ENCODE measurements at places on chromosomes 5 and 9.

DNA sequence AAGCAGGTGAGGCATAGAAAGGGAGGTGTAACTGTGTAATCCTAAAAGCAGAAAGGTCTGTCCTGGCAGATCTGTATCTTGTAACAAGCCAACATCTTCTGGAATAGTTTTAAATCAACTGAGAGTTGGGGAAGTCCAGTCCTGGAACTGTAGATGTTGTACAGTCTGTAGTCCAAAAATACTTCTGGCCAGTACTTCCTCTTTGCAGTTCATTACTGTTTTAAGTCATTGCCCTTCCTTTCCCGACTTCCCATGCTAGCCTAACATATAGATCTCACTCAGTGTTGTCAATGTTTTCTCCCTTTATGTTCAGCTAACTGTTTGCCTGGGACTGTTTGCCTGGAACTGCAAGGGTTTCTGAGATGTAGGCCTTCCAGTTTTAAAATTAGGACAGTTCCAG, 168.5 kb upstream of the ISL1 start:
- H3K27ac ChIP-seq: no peak overlapping the region
- no peaks in the 10 kb centered on the region for H3K4me1 ChIP-seq
- no peaks in the 10 kb centered on the region for H3K36me3 ChIP-seq
- no peak overlapping the region for H3K4me3 ChIP-seq
- no peak for DNase-seq

DNA sequence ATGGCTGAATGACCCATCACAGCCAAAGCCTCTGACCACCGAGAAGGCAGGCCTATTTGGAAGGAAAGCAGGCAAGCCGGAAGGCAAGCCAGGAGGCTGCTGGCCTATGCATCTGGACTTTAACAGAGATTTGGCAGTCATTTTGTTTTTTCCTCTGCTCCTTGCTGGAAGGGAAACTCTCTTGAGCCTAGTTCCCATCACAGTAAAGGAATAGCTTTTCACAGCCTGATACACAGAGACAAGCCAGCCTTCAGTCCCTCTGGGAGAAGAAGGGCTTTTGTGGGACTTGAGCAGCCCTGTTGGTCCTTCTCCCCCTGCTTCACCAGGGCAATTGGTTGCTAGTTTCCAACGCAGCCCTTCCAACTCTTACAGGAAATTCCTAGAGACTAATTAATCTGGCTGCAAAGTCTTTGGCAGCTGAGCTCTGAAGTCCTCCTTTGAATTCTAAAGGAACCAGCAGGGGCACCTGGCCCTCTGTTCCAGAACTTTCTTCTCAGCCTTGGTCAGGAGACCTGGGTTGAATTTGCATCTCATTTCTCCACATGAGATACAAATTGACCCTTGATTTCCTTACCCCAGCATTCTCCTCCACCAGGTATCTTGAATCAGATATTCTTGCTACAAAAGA, 157.3 kb upstream of the EPB41L4A start:
- H3K4me1 ChIP-seq: no peaks in the 10 kb centered on the region
- no peak for DNase-seq
- no peak overlapping the region for H3K4me3 ChIP-seq
- no peak overlapping the region for H3K27ac ChIP-seq
- no peaks in the 10 kb centered on the region for H3K36me3 ChIP-seq

- DNase-seq: no peak
- no peaks in the 10 kb centered on the region for H3K36me3 ChIP-seq
- no peaks in the 10 kb centered on the region for H3K27me3 ChIP-seq
- H3K4me1 ChIP-seq: no peaks in the 10 kb centered on the region
- H3K27ac ChIP-seq: no peak overlapping the region
Observed at GRCh38 chr9:112262577-112262976, 70.8 kb downstream of the PTBP3 start.

DNA sequence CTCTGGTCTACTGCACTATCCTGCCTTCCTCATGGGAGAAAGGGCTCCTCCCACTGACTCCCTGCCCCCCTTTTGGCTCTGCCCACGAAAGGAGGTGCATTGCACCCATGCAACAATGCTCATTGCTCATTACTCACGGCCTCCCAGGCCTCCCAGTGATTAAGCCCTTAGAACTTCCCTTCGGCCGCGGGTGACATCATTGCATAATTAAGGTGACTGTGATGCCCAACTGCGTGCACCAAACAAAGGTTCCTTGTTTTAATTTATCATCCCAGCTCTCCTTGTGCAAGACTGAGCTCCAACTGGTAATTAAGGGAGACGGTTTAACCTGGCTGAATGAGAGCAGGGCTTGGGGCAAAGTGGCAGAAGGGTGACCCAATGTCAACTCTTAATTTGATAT, 180.4 kb downstream of the GAS1 start:
- H3K27me3 ChIP-seq: no peaks in the 10 kb centered on the region
- no peak overlapping the region for H3K4me3 ChIP-seq
- DNase-seq: no peak
- no peak overlapping the region for H3K27ac ChIP-seq

DNA sequence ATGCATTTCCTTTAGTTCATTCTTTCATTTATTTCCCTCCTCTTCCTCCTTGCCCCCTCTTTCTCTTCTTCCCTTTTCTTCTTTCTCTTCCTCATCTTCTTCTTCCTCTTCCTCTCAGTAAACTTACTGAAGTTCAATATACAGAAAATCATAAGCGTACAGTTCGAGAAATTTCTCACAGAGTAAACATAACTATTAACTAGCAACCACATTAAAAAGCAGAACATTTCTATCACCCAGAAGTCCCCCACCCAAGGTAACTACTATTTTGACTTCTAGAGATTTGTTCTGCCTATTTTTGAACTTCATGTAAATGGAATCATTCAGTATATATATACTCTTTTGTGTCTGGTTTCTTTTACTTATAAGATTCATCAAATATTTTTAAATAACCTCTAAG, 48.2 kb downstream of the TNFAIP8 start:
- H3K36me3 ChIP-seq: no peaks in the 10 kb centered on the region
- no peaks in the 10 kb centered on the region for H3K4me1 ChIP-seq
- no peaks in the 10 kb centered on the region for H3K27me3 ChIP-seq
- no peak overlapping the region for H3K27ac ChIP-seq

- H3K4me3 ChIP-seq: no peak overlapping the region
- no peaks in the 10 kb centered on the region for H3K36me3 ChIP-seq
- H3K4me1 ChIP-seq: no peaks in the 10 kb centered on the region
- no peak overlapping the region for H3K27ac ChIP-seq
- no peak for DNase-seq
- H3K27me3 ChIP-seq: no peaks in the 10 kb centered on the region
Observed at GRCh38 chr9:135607401-135608293, 31.7 kb downstream of the GLT6D1 start.

DNA sequence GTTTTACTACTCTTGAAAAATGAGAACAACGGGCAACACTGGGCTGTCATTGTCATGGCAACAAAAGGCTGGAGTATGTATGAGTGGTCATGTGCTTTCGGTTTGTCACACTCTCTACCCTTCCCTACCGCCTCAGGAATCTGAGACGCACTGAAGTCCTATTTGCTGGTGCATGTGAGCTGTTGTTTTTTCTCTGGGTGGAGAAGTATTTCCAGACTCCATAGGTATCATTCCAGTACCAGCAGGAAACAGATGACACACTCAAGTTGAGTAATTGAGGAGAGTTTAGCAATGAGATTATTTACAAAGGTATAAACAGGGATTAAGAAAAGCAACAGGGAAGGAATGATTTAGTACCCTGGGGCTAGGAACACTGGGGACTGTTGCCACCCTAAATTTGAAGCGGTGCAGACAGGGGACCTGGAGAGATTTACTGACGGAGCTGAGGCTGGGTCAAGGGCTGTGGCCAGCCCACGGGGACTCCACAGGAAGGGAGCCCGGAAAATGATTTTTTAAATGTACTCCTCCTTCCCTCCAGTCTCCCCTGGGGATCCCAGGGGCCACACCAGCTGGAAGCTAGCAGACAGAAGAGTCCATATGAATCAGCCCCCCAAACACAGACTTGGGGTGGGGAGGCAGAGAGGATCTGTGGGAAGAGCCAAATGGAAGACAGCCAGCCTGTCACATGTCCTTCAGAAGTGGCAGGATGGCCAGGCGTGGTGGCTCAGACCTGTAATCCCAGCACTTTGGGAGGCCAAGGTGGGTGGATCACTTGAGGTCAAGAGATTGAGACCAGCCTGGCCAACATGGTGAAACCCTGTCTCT, 13.2 kb upstream of the ZBTB43 start:
- H3K36me3 ChIP-seq: no peaks in the 10 kb centered on the region
- H3K27me3 ChIP-seq: peaks cover 9% of the 10 kb centered on the region
- H3K4me3 ChIP-seq: no peak overlapping the region
- H3K4me1 ChIP-seq: no peaks in the 10 kb centered on the region
- DNase-seq: no peak

DNA sequence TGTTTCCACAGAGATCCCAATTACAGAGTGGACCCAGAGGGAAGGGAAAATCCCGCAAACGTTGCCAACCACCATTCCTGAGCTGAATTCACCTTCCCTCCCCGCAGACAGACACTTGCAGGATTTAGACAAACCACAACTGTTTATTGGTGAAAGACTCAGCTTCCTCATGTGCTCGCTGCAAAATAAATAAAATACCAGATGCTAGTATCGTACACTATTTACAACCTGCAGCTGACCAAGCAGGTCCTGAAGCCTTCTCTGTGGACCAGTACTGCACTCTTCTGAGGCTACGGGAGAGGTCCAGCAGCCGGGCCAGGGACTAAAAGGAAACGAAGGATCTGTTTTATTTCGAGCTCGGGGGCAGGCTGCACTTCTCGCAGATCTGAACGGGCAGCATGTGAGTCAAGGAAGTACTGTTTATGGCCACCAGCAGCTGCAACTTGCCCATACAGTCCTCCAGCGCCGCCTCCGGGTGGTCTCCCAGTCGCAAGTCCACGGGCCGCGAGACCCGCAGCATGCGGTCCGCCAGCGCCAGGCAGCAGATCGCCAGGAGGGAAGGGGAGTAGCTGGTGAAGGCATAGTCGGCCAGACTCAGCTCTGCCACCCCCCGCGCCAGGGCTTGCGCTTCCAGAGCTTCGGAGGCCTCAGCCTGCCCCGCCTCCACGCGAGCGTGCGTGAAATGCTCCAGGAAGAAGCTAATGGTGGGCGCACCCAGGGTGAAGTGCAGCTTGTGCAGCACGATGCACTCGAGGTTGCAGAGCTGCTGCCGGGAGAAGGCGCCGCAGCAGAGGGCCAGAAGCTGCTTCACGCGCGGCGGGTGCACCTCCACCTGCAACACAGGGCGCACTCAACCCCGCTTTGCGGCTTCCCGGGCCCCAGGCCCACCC, 2.1 kb downstream of the CCNO start:
- H3K27me3 ChIP-seq: peaks cover 68% of the 10 kb centered on the region
- peak overlapping the region; percentile 35 for H3K4me3 ChIP-seq
- no peak overlapping the region for H3K27ac ChIP-seq
- peaks cover 41% of the 10 kb centered on the region for H3K4me1 ChIP-seq
- no peak for DNase-seq
- no peaks in the 10 kb centered on the region for H3K36me3 ChIP-seq

DNA sequence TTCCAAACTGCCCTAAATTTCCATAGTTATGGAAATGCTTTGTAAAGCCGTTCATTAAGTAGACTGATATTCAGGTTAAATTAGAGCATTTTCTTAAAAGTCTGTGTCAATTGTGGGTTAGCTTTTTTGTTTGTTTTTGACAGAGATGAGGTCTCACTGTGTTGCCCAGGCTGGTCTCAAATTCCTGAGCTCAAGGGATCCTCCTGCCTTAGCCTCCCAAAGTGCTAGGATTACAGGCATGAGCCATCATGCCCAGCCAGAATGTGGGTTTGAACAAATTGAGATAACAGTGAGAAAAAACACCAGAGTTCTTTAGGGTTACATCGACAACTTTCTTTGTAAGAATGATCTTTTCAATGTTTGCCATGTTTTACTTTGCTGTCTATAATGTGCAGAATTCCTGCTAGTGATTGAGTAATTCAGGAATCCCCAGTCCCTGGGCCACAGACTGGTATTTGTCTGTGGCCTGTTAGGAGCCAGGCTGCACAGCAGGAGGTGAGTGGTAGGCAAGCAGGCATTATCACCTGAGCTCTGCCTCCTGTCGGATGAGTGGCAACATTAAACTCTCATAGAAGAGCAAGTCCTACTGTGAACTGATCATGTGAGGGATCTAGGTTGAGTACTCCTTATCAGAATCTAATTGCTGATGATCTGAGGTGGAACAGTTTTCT, 80.5 kb downstream of the RAI14 start:
- no peaks in the 10 kb centered on the region for H3K27me3 ChIP-seq
- H3K4me1 ChIP-seq: no peaks in the 10 kb centered on the region
- no peaks in the 10 kb centered on the region for H3K36me3 ChIP-seq
- no peak overlapping the region for H3K27ac ChIP-seq
- no peak for DNase-seq

- H3K4me3 ChIP-seq: no peak overlapping the region
- H3K4me1 ChIP-seq: no peaks in the 10 kb centered on the region
- no peak overlapping the region for H3K27ac ChIP-seq
- H3K36me3 ChIP-seq: no peaks in the 10 kb centered on the region
- DNase-seq: no peak
- no peaks in the 10 kb centered on the region for H3K27me3 ChIP-seq
Observed at GRCh38 chr5:157821822-157822622, 36.9 kb downstream of the CLINT1 start.

Data from CD8-positive, alpha-beta memory T cell (primary cell).